ENCODE measurements at places on chromosomes 2 and 18.

- no peak for DNase-seq
Measured at GRCh38 chr2:220858101-220858500, 714.0 kb downstream of the EPHA4 start.

DNA sequence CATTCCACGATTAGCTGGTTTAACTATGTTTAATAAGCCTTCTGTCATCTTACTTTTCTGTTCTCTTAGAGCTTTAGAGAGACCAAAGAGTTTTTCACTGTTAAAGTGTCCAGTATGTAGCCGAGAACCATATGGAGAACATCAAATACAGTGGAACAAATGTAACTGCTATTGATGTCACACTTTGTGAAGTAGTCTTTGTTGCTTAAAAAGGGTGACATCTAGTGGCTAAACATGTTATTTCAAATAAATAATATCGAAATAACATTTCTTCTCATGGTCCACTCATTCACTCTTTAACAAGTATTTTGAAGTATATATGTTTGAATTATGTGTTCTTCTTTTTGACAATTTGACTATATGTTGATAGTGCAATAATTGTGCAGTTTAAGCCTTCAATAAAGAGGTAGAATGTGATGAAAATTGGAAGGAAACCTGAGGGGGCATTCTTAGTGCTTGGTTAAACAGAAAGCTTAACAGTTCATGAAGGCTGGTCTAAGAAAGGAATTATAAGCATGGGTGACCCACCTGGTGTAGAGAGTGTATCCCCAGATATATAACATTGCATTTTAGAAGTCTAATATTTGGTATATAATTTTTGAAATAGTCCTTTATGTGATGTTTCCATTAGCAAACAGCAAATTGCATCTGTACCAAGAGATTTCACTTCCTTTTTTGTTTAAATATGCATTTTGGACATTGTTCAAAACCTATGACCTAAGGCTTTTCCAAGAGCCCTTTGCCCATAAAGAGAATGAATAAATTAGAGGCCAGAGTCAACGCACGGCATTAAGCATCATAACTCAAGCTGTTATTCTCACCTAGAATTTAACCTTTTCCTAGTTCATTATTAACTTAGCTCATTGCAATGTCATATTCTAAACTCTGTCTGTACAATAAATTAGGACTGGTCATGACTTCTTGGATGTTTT is 112.1 kb downstream of the KYNU start:
- no peak for DNase-seq

GRCh38 chr2:75788902-75789301 is 78.2 kb upstream of the GCFC2 start:
- DNase-seq, result no peak

DNA sequence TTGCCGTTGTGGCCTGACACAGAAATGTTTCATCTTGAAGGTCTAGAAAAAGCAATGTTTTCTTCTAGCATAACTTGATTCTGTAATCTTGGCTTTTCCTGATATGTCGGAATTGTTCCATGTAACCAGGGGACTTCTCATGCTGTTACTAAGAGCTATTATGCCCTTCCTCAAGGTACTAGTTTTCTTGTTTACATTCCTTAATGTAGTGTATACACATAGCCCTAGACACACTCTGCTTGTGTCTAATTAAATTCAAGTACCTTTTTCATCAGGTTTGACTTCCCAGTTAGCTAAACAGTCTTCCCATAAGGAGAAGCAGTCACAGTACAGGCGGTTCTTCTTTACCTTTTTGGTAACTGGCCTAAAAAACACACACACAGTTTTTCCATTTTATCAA is 122.8 kb upstream of the MSH6 start:
- DNase-seq, result no peak

DNA sequence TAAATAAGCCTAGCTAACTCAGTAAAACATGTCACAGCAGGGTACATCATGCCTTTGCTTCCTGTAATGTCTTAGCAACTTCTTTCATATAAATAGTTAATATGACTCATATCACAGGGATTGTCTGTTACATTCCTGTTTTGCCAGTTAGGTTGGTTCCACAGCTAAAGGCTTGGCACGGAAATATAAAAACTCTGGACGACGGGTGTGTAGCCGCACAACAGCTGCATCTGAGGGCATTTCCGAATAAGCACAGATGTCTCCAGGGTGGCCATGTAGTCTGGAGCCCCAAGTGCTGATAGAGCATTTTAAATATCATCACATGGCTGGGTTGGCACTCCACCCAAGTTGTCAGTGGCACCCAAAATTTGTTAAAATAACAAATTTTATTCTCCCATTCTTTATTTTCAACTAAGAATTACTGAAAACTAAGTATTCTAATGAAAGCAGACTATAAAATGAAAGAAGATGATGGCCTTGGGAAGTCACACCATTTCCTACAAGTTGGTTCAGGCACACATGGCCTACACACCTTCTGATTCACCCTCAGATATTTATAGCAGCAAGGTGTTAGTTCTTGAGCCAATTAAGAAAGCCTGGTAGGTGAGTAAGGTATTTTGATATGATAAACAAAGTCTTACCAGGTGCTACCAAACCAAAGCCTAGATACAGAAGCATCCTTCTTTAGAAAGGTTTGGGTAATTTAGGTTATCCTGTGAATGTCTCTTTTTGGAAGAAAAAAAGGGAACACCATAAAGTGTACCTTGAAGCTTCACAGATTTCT is 61.8 kb upstream of the STK17B start:
- peak; percentile 88 for DNase-seq

- DNase-seq, result no peak
Measured at GRCh38 chr2:178304333-178304732, 110.0 kb downstream of the OSBPL6 start.

GRCh38 chr2:20942646-20943125 is 101.2 kb downstream of the APOB start:
- no peak for DNase-seq

DNA sequence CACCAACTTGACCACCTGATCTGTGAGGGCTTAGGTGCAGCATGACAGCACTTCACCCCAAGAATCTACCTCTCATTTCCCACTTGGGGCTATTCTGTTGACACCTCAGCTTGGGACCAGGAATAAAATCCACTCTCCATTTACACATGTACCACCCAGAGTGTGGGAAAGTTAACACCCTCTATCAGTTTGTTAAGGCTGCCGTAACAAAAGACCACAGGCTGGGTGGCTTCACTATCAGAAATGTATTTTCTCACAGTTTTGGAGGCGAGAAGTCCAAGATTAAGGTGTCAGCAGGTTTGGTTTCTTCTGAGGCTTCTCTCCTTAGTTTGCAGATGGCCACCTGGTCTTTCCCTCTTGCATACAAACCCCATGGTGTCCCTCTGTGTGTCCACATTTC is 277.7 kb upstream of the ERBB4 start:
- DNase-seq, result no peak

DNA sequence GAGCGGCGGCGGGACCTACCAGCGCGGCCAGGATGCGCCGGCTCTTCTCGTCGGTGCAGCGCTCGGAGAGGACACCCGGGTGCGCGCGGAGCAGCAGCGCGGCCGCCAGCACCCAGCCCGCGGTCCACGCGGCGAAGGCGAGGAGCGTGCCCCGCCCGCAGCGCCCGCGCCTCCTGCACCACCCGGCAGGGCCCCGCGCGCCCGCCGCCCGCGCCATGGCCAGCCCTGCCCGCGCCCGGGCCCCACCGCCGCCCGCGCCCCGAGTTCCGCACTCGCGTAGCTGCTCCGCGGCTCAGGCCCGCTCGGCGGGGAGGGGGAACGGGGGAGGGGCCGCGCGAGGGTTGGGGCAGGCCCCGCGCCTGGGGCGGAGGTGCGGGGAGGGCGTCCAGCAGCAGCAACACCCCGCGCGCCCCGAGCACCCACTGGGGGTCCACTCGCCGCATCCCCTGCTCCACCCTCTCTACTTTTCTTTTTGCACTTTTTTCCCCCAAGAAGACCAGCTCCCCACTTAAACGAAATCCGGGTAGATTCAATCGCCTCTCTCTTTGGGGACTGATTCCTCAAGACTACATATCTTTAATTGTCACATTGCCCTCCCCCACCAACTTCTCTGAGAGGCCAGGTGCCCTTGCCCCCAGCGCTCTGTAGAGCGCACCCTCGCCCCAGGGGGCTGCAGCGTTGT is at the start of gene DIPK1C:
Gene DIPK1C (minus strand): TSS at position 266 of the 682 bp plus-strand sequence. CDS start 49 bp downstream, at position 217.
- no peak for DNase-seq

Measured in SJSA1 (cell line).